ENCODE measurements at places on chromosomes 16 and 17. TPM values are rescaled to one million over a fixed set of nuclear protein-coding genes. Genes with fewer than 3 reads are reported as not detected.

GRAP gene
- total RNA-seq, result 0.72 TPM

VKORC1 gene
- 269 TPM for total RNA-seq

VAMP2 gene
- 22.9 TPM for total RNA-seq

SPHK1 gene
- 16.6 TPM for total RNA-seq

RAPGEFL1 gene
- total RNA-seq, result 4.9 TPM

KRT23 gene
- total RNA-seq, result not detected

ABCC3 gene
- total RNA-seq, result 13.9 TPM

TRPV3 gene
- total RNA-seq, result 0.08 TPM
